Cerebellar nuclear complex (tissue), 1 donor: ENCODE measurements at places on chromosomes 6 and 20.

GRCh38 chr6:2639896-2640295 lies 110.8 kb downstream of the MYLK4 start:
- no peak for DNase-seq

GRCh38 chr6:64104051-64104450 lies 468.4 kb downstream of the PHF3 start:
- DNase-seq, result no peak

- no peak for DNase-seq
Observed at GRCh38 chr6:153503810-153504209, 372.7 kb upstream of the RGS17 start.

DNA sequence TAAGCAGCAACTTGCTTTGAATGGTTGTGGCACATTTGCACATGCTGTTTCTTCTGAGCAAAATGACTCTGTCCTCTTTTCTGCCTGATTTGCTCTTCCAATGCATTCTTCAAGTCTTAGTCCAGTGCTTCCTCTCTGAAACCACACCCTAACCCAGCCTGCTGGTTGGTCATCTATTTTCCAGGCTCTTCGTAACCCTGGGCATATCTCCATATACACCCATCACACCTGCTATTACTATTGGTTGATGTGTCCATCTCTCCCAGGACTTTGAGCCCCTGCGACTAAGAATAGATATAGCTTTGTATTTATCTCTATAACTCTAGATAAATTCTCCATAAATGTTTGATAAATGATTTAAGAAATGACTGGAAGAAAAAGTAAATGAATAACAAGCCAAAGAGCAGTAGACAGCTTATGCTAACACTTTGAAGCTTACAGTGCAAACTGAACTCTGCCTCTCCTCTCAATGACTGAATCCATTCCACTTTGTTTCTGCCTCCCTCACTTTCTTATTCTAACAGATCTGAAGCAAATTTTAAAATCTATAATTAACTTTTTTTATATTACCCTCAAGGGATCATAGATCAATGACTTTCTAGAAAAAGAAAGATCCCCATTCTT lies 59.7 kb upstream of the NT5E start:
- DNase-seq, result no peak
